ENCODE measurements at places on chromosomes 6 and 20.

GRCh38 chr6:16481697-16482399, 243.5 kb downstream of the GMPR start:
- no peak for DNase-seq

DNA sequence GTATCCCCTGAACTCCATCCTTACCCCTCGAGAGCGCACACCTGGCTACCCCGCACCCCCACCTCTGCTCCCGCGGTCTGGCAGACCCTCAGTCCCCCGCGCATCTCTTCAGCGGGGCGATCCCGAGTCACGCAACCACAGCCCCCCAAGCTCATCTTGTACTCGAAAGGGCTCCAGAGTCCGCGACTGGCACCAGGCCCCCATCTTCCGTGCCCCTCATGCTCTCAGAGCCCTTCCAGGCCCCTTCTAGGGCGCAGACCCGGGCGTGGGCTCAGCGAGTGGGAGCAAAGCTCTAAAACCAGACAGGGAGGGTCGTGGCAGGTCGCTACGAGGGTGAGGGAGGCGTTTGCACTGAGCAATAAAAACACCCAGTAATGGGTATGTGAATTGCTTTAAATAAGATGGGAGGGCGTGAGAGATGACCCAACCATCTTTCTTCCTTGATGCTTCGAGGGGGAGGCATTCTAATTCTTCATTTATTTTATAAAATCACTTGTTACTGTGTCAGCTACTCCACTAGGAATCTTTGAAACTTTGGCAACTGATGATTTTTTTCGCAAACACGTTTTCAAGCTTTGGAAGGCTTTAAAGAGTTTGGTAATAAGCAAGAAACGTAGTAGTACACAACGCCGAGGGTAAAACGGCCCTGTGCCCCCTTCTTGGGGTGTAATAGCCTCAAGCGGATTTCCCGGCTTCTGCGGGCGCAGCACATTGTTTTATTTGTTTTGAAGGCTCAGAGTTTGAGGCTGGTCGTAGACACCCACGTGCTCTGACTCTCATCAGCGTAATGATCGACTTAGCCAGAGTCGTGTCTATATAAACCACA, 42.6 kb upstream of the SUPT3H start:
- DNase-seq = no peak

DNA sequence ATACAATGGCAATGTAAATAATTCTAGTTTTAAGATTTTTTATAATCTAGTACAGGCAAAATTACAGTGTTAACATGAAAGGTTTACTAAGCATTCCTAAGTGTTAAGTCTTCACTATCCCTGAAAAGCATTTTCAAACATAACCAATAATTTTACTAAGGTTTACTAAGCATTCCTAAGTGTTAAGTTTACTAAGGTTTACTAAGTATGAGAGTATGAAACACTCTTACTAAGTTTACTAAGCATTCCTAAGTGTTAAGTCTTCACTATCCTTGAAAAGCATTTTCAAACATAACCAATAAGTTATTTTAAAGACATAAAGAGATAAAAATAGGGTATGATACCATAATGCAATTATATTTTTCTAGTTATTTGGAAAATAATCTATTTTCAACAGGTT, 82.6 kb downstream of the PRSS35 start:
- no peak for DNase-seq

DNA sequence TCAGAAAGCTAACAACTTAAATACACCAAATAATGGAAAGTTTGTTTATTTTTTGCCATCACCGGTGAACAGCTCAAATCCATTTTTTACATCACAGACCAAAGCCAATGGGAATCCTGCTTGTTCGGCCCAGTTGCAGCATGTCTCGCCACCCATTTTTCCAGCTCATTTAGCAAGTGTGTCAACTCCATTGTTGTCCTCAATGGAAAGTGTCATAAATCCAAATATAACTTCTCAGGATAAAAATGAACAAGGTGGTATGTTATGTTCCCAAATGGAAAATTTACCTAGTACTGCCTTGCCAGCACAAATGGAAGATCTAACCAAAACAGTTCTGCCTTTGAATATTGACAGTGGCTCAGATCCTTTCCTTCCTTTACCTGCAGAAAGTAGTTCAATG, 65.3 kb upstream of the SMIM8 start:
- DNase-seq = no peak

DNA sequence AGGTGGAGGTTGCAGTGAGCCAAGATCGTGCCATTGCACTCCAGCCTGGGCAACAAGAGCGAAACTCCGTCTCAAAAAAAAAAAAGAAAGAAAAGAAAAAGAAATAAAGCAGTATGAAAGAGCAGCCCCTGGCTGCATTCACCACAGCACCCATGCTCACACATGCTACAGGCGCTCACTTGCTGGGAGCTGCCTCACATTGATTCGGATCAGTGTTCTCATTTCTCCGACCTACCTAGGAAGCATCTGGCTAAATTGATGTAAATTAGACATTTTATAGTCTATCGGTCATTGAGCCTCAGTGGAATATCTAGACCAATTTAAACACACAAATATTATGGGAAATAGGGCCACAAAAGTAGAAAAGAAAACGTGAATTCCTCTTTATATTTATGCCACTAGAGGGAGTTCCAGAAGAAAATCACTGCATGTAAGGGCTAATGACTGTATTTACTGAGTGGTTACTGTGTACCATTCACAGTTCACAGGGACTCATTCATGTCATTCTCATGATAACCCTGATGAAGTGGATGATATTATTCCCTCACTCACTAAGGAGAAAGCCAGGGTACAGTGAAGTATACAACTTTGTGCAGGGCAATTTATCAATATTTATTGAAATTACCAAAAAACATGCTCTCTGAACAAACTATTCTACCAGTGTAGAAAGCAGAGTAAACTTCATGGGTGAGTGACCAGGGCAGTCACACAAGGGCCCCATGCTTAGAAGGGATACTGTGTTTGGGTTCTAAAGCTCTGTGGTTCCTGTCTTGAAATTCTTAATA, 5.3 kb upstream of the MOG start:
- DNase-seq = no peak

DNA sequence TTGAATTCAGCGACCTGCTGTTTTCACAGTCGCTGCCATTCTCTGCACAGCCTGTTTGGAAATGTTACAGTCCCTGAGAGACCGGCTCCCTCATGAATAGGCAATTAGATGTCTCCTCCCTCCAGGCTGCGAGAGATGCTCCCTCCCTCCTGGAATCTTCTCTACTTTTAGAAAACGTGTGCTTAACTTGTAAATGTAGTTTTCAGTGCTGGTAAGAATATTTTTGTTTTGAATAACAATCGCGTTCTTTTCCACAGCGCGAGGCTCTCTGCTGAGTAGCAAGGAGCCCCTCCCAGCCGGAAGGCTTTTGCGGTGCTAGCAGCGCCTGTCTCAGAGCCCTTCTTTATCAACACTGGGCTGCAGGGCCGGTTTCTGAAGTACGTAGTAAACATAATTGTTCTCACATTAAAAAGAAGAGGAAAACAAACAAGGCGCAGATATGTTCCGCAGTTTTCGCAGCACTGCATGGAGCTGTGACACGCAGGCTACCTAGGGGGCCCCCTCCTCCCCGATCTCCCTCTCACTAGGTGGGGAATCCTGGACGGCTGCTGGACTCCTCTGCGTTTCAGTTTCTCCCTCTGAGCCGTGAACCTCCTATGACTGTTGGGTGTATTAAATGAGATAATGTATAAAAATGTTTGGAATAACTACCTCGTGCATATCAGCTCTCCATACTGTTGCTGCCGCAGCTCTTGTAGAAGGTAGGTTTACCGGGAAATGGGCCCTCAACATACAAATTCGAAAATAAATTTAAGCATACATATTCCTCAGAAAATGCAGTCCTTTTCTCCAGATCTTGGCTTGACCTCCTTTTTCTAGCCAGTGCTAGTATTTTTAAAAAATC, 79.0 kb upstream of the SPACA1 start:
- no peak for DNase-seq

- DNase-seq = no peak
Measured at GRCh38 chr6:1739220-1739619, 129.5 kb downstream of the FOXC1 start.

DNA sequence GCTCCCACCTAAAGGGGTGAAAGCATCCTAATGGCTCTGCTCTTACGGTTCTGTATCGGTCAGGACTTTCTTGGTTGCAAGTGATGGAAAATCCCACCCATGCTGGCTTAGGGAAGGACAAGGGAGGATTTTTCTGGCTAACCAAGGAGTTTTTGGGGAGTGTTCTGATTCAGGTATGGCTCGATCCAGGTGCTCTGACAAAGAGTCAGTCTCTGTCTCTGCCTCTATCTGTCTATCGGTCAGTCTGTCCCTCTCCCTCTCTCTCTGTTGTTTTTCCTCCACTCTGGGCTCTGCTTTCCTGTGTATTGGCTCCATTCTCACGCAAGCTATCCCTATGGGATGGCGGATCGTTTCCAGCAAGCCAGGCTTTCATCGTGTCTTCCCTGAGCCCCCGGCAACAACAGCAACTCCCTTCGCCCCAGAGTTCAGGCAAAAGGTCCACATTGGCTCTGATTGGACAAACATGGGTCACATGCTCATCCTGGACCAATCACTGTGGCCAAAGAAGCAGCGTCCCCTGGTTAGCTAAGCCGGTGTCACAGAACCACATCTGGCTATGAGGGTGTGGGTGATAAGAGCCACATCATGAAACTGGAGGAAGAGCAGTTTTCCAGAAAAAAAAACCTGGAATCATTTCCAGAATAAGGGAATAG, 160.3 kb downstream of the BMP7 start:
- no peak for DNase-seq

DNA sequence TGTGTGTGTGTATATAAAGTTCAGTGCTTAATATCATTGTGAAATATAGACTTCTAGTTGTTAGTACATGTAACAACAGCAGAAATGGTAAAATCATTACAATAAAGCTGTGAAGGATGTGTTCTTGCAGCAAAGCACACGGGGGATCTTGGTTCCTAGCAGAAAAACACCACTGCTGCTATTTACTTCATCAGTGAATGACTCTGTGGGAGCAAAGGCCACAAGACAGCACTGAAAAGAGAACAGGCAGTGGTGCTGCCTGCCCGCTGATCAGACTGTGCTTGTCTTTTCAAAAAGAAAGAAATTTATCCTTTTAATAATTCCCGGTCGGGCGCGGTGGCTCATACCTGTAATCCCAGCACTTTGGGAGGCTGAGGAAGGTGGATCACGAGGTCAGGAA, 689.9 kb upstream of the CITED2 start:
- DNase-seq = no peak
